ENCODE measurements at places on chromosomes 6 and 20.

- no peak for DNase-seq
Measured at GRCh38 chr6:134315974-134316441, 1.9 kb downstream of the SGK1 start.

DNA sequence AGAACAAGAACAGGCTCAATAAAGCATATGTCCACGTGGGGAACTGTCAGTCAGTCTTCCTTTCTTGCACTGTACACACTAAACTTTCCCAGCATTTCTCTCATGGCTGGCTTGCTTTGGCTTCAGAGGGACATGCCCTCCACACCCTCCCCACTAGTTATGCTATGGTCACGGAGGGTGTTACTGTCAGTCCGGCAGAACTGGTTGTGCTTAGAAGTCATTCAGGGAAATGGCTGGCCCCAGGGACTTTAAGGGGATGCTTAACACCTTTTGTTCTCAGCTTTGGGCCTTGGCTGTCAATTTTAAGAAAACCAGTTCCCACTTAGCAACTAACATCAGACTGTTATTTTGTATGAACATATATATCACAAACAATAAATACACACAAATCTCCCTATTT, 55.1 kb downstream of the ELOVL5 start:
- DNase-seq, result no peak

DNA sequence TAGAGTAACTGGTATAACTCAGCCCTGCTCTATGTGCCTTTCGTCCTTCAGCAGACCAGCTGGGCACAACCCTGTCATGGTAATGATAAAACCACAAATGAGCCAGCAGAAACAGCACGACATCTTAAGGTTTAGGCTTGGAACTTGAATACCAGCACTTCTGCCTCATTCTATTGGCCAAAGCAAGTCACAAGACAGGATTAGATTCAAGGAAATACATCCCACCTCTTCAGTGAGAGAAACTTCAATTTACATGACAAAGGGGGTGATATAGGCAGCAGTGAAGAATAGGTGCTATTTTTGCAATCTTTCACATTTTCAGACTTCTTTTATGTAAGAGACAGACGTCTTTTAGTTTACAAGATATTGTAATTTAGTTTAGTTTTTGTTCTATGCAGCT, 69.8 kb upstream of the SLC35F1 start:
- DNase-seq, result no peak

DNA sequence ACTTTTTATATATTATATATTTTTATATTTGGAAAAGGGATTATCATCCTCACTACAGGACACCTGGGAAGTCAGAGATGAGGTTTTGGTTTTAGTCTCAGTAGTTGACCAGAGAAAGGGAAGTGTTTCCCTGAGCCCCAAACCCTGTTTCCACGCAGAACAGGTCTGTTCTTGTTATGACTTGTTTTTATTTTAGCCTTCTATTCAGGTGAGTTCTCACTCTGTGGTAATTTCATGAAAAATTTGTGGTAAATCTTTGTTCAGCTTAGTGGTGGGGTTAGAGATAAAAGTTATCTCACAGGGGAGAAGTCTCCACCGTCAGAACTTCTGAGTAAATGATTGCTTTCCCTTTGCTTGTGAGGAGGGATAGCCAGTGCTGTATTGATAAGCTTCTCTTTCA, 224.9 kb downstream of the FARS2 start:
- no peak for DNase-seq

DNA sequence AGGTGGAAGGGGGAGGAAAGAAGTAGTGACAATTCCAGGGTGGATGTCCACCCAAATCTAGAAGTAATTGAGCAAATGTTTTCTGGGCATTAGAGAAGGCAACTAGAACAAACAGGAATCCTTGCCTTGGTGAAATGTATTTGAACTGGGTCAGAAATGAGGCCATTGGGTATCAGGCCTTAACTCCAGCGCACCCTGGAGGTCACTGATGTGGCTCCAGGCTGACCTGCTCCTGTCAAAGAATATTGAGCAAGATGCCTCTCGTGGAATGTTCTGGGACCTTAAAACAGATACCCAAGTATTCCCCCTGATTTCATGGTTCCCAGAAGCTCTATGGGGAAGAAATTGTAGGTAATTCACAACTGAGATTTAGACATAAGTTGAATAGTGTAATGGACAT, 6.9 kb downstream of the HLA-DPB1 start:
- DNase-seq, result no peak

DNA sequence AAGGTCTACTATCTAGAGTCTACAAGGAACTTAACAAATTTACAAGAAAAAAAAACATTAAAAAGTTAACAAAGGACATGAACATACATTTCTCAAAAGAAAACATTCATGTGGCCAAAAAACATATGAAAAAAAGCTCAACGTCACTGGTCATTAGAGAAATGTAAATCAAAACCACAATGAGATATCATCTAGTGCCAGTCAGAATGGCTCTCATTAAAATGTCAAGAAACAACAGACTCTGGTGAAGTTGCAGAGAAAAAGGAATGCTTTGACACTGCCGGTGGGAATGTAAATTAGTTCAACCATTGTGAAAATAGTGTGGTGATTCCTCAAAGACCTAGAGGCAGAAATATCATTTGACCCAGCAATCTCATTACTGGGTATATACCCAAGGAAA, 48.3 kb downstream of the OGFRL1 start:
- no peak for DNase-seq

GRCh38 chr20:4886771-4887527, 114.4 kb downstream of the SLC23A2 start:
- no peak for DNase-seq

- no peak for DNase-seq
Measured at GRCh38 chr6:80550281-80550680, 443.8 kb downstream of the BCKDHB start.

- DNase-seq, result no peak
Measured at GRCh38 chr6:80133020-80133419, 26.5 kb downstream of the BCKDHB start.

- peak; percentile 64 for DNase-seq
Measured at GRCh38 chr6:37483917-37484785, 15.5 kb downstream of the CCDC167 start.

DNA sequence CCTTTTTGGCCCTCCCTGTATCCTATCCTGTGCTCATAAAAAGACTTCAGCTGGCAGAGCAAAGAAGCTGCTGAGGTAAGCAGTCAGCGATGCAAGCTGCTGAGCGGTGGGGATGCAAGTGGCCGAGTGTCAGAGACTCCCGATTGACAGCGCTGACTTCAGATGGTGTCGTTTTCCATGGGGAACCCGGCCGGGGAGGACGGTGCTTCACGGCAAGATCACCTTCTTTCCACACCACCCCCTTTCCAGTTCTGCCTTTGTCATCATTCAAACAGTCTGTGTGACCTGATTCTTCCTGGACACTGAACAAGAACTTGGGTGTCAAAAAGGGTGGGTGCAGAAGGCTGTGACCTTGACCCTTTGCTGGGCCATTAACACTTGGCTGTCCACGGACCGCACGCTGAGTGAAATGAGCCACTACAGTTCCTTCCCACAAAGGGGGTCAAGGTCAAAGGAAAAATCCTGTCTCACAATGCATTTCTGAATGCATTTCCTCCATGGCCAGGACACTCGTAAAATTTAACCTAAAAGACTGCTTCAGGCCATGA, 52.9 kb upstream of the UNC93A start:
- no peak for DNase-seq

- no peak for DNase-seq
Measured at GRCh38 chr6:84390851-84391250, 163.4 kb upstream of the CEP162 start.

- no peak for DNase-seq
Measured at GRCh38 chr6:154408891-154409500, 52.4 kb upstream of the IPCEF1 start.

GRCh38 chr6:36643977-36644376, 34.5 kb upstream of the CDKN1A start:
- DNase-seq, result no peak

DNA sequence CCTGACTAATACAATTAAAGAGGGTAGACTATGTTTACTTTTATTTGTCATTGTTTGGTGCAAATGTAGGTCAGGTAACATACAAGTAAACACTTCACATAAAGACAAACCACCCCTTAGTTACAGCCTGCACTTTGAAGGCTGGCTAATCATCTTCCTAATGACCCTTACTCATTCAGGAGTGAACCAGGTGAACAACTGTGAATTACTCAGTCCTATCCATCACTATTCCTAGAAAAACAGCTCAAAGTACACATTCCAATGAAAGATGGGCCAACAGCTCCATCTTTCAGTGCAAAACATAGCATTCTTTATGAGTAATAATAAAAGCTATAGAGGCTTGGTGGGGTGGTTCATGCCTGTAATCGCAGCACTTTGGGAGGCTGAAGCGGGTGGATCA, 78.2 kb downstream of the FRK start:
- DNase-seq, result no peak

GRCh38 chr6:36419310-36419709, 23.3 kb downstream of the PXT1 start:
- no peak for DNase-seq

- DNase-seq, result no peak
Measured at GRCh38 chr20:2335096-2335870, 39.5 kb downstream of the TGM3 start.

DNA sequence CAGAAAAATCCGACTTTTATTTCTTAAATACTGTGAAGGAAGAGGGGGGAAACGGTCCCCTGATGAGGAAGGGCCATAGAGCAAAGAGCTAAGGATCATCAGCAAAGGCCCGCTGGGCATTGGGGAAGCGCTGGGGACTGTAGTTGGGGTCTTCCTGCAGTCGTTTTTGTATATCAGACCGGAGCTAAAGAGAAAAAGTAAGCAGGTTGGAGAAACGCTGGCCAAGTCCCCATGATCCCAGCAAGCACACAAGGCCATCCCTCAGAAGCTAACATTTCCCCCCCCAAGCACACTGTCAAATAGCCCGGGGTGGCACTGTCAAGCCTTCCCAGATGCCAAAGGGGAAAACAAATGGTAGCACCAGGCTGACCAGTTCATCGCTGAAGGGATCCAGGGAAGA, 13.4 kb downstream of the BAG6 start:
- no peak for DNase-seq

- no peak for DNase-seq
Measured at GRCh38 chr6:75124983-75125382, 80.9 kb downstream of the COL12A1 start.

DNA sequence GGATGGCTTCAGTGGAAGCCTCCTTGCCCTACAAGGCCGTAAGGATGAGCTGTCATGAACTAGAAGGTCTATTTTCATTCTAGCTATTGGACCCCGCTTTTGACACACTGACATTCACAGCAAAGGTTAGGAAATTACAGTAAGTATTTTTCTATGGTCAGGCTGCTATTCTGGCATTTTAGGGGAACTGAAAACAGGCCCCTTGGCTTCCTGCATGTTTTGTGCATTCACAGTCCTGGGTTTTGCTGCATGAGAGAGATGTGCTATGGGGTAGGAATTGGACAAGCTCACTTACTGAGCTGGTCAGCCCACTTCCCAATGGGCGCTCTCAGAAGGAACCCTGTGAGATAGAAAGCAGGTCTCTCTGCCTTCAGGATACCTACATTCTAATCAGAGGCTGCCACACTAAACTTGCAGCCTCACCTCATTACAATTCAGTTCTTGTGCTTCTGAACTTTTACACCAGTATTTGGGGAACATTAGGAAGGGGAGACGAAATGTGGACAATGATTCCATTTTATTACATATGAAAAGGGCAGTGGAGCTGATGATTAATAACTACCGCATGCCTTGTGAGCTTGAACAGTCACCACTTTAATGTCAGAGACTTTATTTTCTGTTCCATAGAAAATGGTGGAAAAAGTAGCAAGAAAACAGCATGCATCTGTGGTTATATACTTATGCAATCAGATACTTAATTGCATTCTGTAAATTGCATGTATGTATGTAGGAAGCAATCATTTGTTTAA, 86.6 kb upstream of the TAB2 start:
- DNase-seq, result no peak

DNA sequence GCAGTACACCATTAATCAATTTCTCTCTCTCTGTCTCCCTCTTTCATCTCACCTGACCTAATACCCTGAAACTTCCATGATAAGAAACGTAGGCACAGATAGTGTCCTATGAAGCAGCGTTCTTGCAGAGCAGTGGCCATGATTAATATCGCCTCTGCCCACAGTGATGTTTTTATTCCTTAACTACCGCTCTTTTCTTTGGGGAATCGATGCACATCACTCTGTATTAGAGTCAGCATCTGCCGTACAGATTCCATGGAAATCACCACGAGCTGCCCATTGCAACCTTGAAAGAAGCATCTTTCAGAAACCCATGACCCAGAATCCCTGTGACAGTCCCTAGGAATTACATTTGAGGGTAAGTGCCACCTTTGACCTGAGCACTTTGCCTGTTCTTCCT, 152.0 kb upstream of the ECI2 start:
- no peak for DNase-seq

- no peak for DNase-seq
Measured at GRCh38 chr20:5268449-5268848, 48.3 kb downstream of the PROKR2 start.

- DNase-seq, result no peak
Measured at GRCh38 chr6:25009393-25009710, 73.6 kb upstream of the RIPOR2 start.

DNA sequence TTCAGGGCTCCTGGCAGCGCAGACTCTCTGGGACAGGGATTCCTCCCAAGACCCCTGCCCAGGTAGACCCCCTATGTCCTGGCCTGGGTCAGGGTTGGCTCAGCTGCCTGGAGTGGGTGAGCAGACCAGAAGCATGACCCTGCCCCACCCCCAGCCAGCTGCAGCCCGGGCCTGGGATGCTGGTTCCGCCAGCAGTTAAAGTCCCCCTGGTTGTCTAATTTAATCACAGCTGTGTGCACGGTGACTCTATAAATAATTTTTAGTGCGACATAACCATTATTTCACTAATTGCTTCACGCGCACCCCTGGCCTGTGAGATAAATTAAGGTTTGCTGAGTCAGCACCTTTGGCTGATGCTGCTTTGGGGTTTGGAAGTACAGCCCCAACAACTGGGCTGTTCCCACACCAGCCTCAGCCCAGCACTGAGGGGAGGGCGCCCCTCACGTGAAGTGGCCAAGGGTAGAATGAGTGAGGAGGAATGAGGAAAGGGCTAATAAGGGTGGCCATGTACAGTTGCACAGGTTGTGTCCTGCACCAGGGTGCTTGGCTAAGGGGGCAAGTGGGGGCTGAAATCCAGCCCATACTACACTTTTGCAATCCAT, 26.1 kb upstream of the CDH22 start:
- DNase-seq, result no peak

GRCh38 chr6:136429264-136430065, 120.8 kb downstream of the MAP7 start:
- DNase-seq, result no peak

DNA sequence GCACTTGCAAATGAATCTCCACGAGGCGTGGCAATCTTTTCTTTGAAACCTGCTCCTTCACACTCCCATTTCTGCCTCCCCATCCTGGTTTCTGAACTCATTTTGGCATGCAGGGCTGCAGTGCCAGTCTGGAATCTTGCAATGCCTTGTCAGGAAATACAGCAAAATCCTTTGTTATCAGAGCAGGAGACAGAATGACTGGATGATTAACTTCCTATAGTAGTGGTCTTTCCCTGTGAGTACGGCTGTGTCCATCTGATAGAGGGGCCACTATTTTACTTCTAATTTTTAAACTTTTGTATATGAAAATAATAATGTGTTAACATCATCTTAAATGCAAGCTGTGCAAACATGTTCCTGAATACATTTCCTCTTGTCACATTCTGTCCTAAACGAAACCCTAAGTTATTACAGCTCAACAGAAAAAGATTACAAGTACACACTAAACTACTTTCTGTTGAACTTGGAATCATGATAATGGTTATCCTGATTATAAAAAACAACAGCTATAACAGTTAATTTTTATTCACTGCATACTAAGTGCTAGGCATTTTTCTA, 140.2 kb downstream of the KIF13A start:
- DNase-seq, result no peak

All from stimulated activated CD8-positive, alpha-beta memory T cell treated with anti-CD3 and anti-CD28 coated beads, Interleukin-15, amount 100 ng/mL, for 24 hours (primary cell).